T follicular helper cell (primary cell): ENCODE measurements at places on chromosomes 1 and 21.

DNA sequence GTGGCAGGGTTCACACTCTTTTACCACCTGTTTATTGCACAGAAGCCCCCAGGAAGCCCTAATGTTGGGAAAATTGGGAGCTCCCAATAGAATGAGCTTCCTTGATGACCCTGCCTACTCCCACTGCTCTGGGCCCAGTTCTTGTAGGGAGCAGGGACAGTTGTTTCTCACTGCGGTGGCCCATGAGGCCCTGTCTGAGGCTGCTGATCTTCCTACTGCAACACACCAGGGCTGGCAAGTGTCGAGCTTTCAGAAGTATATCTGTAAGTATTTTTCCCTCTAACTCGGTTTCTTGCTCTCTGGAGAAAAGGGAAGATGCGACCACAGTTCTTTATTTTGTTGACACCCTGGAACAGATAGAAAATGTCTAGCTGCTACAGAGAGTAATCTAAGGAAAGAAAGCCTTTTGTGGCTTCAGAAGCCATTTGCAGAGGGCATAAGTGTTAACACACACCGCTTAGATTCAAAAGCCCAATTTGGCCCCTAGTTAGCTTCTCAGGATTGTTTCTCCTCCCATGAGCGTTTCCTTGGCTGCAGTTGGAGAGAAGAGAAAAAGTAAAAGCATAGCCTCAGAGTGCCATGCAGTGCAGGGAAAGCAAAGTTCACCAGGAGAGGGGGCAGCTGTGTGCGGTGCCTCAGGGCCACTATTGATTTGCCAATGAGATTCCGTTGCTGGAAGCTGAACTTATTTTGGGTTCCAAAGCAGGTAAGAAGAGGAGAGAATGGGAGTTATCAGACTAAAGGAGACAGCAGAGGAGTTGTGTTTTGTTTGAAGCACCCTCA, 102.6 kb downstream of the SELENOF start:
- DNase-seq = no peak

GRCh38 chr1:48903291-48903690, 126.6 kb upstream of the BEND5 start:
- no peak for DNase-seq

DNA sequence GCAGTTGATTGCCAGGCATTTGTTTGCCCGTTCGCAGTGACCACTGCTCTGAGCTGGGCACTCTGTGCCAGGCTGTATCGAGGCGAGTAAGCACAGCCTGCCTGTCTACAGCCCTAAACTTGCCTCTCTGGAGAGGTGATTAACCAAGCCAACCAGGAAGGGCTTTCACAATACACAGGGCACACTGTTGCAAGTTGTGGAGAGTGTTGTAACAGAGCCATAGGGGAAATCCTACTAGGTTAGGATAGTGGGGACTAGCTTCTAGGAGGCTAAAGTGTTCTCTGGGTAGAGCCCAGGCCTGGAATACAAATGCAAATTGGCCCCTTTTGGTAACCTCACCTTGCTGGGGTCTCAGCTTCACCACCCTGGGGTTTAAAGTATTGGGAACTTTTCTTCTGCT, 23.8 kb downstream of the PRDM2 start:
- DNase-seq = no peak

GRCh38 chr1:183548116-183548515, 42.1 kb downstream of the NCF2 start:
- DNase-seq = no peak

DNA sequence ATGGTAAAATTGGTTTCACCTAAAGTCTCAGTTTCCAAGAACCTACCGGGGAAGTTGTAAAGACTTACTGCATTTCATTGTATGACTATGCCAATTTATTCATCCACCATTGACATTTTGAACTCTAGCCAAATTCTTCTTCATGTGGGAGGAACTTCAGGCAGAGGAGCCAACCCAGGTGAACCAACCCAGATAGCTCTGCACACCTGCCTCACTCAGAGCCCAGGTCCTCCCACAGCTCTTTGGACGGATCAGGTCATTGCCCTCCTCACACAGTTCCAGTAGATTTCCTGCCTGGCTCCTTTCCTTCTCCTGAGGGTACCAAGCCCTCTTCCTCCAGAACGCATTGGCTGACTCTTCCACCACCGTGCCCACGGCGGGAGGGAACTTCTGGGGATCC, 121.7 kb downstream of the DTL start:
- DNase-seq = no peak

GRCh38 chr1:218463194-218464156, 118.3 kb downstream of the TGFB2 start:
- DNase-seq = no peak

GRCh38 chr1:153428073-153428638, 11.8 kb downstream of the S100A7A start:
- no peak for DNase-seq

DNA sequence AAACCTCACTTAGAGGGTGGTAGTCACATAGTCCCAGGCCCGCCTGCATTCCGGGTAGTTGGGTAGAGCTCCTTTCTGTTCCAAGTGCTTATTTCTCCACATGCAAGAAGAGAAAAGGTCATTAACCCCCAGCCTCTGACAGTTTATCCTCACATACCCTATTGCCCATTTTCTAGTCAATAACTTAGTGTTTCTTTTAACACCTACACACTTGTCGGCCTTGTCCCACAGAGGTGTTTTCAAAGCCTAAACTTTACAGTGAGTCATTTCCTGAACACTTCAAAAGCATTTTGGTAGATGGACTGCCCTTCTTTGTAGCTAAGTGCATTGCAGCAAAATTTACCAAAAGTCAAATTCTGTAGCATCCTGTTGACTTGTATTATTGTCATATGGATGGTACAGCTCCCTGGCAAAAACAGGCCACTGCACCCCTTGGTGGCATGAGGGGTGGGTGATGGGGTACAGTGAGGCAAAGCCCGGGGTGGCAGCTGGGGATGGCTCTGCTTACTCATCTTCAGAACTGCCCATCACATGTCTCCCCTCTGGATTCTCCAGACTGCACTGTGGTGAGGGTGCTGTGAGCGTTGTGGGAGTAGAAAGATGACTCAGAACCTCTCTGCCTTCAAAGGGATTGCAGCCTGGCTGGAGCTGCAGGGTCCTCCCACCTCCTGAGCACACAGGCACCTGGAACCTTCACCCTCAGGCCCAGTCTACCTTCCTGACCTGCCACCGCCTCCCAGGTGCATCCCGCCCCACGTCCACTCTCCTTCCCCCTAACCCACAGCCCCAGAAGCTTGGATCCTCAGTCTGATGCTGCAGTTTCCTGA, 45.8 kb upstream of the DMRTB1 start:
- DNase-seq = peak; percentile 26

GRCh38 chr1:201648066-201648906, 109.4 kb downstream of the NAV1 start:
- no peak for DNase-seq

DNA sequence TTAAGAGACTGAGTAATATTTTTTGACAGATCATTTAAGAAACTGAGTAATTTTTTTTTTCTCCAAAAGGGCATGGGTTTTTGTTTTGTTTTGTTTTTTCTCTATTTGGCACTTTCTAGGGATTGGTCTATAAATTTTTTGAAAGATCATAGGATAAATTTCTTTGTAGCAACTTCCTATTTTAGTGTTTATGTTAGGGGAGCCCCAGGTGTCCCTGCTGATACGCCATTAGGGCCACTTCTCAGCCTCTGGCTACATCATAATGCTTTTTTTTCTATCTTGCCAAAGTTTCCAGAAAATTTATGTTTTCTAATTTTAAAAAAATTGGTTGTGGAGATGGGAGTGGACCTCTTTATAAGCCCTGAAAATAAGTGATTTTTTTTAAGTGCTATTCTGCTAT, 2.6 kb downstream of the GABPA start:
- no peak for DNase-seq

GRCh38 chr1:47693115-47693514, 255.3 kb downstream of the FOXD2 start:
- DNase-seq = no peak

GRCh38 chr1:16300436-16300835, 51.8 kb downstream of the FBXO42 start:
- DNase-seq = no peak

DNA sequence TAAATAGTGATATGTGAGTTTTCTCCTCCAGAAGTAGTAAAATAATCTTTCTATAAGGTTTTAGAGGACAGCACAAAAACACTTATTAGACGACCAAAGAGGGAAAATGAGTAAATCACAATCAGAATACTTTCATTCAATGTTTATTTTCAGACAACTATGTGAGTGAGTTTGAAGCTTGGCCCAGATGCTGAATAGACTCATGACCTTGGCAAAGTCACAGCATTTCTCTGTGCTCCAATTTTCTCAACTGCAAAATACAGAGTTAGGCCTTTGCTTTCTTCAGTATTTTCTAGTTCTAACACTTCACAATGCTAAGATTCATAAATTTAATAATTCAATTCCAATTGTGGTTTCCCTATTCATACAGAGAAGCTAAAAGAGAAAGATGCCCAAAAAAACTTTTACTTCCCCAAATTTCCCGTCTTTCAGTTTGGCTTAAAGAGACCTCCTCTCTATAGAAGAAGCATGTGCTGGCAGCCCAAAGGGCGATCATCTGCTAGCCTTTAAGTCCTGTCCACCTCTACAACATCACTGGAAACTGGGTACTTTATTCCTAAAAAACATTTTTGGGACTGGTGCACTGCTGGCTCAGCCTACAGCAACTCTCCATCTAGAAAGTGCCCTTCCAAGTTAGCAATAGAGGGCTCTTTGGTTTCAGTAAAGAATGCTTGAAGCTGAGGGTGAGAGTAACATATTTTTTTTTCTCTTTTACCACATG, 116.8 kb upstream of the GORAB start:
- DNase-seq = no peak

DNA sequence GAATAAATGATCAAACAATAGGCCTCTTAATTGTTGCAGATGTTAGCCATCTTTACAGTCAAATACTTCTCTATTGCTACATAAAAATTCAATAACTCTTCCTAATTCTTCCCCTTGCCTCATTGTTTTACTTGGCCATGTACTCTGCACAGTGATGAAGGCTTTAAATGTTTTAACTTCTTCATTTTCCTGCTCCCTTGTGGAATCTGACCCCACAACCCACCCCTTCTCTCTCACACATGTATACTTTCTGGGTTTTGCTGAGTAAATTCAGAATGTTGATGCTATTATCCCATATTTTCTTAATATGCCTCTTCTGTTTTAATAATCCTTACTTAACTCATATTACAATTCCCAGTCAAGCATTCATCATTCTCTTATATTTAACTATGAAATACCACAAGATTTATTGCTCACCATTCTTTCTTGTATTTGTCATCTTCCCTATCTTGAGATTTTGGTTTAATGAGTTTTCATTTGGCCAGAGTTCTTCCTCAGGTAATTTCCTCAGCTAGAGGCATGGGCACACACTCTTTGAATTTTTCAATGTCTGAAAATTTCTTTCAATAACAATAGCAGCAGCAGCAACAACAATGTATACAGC, 327.8 kb upstream of the USP24 start:
- no peak for DNase-seq

DNA sequence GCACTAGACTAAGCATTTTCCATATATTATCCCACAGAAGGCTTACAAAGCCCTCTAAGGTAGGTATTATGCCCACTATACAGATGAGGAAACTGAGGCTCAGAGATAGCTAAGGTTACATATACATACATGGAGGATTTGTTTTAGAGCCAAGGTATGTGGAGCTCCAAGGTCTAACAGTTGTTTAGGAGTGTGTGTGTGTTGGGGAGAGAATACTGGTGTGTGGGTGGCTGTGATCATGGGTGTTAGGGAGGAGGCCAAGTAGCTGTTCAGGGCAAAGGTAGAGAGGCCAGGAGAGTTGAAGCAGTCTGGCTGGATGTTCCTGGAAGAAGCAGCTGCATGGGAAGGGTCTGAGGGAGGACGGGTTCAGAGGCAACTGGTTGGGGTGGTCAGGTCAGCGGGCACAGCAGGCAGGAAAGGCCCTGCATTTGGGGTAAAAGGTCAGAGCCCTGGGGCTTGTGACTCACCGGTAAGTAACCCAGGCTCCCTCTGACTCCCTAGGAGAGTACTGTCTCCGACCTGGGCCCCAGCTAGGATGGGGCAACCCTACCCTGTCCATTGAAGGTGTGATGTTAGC, 5.1 kb upstream of the LDLRAP1 start:
- DNase-seq = no peak

- DNase-seq = no peak
Observed at GRCh38 chr1:47431534-47431933, 6.3 kb upstream of the FOXD2 start.

GRCh38 chr1:180227861-180228647, 2.0 kb upstream of the LHX4 start:
- no peak for DNase-seq

- no peak for DNase-seq
Observed at GRCh38 chr1:25854554-25854953, 4.7 kb downstream of the AUNIP start.

DNA sequence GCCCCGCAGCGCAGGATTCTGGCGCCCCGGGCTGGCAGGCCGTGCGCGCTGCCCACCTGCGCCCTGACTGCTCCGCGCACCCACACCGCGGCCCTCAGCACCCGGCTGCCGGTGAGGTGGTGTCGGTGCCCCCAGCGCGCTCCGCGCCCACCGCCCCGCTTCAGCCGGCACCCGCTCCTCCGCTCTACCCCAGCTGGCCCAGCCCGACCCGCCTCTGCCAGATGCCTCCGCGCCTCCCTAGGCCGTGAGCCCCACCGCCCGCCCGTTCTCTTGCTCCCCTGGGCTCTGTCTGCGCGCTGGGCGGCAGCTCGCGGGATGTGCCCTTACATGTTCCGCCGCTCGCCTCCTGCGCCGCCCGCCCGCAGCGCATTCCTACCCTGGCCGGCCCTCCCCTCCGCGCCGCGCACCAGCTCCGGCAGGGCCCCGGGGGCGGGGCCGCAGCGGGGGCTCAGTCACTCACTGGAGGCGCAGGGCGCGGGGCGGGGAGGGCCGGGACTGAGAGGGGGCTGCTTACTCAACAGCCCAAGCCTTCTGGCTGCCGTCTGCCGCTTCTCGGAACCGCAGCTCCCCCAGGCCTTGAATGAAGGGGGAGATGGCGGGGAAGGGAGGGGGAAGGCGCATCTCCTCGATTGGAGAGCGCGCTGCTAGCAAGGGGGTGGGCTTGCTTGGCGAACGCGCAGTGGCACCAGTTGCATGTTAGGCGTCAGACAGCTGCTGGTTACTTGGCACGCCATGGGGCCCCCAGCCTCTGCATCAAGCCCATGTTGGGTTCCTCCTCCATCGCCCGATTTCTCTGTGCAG, at the start of gene PHLDA3:
TSS of gene PHLDA3 (minus strand) at position 345 of the 801 bp plus-strand sequence. CDS start 402 bp downstream, outside the sequence.
- no peak for DNase-seq

GRCh38 chr1:206770531-206771337, at the start of gene IL19:
Gene IL19, plus strand, starts transcription at chr1:206770773. Its CDS starts 65,890 bp downstream, at chr1:206836663.
- no peak for DNase-seq

DNA sequence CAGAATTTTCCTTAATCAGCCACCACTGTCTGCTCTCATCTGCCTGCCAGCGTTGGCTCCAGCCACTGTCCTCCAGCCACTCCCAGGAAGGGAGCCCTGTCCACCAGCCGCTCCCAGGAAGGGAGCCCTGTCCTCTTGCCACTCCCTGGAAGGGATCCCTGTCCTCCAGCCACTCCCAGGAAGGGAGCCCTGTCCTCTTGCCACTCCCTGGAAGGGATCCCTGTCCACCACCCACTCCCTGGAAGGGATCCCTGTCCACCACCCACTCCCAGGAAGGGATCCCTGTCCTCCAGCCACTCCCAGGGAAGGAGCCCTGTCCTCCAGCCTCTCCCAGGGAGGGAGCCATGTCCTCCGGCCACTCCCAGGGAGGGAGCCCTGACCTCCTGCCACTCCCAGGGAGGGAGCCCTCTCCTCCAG, 726.5 kb downstream of the PTPRU start:
- DNase-seq = no peak
